ENCODE measurements at places on chromosomes 2 and 18.

GRCh38 chr2:109402980-109403840 lies 210.6 kb downstream of the SEPTIN10 start:
- no peak for DNase-seq

GRCh38 chr2:220847589-220847988 lies 724.5 kb downstream of the EPHA4 start:
- no peak for DNase-seq

- DNase-seq: no peak
These were observed 498.2 kb upstream of the PIK3C3 start for GRCh38 chr18:41456831-41457230.

DNA sequence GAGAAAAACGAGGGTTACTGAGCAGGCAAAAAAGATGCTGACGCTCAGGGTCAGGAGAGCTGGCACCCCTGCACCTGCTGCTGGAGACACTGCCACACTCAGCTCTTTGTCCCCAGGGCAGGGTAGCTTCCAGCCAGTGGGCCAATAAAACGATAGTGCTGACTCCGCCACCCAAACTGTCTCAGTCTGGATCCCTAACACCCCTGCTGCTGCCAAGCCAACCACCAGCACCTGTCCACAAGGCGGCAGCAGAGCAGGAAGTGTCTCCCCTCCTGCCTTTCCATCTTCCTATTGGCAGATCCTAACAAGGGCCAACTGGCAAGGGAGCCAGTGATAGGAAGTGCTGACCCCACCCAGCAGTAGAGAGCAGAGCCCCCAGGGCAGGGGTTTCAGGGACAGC lies 531.5 kb upstream of the SALL3 start:
- no peak for DNase-seq

DNA sequence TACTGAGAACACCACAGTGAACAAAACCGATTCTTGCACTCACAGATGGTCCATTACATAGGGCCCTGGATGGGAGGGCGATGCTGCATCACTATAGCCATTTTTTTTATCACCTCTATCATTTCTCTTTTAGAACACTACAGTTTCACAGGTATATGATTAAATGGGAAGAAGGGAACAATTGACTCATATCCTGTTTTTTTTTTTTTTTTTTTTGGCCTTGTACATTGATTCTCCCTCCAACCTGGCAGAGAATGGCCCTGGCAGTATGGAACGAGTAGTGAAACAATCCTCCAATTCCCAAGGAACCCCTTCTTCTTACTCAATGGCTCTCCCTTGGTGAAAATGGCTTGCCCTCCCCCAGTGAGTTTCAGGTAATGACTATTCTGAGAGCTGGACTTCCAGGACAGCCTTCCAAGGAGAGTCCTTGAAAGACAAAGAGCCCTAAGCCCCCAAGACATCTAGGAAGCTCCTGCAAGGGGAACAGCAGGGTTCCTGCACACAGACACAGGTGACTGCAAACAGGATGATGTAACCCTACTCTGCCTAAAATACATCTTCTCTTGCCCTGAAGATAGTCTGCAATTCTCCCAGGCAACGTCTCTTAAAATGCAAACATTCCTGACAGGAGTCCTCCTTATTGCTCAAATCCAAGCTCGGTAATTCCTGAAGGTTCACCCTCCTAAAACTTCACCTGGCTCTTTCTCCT lies 405.4 kb downstream of the SETBP1 start:
- DNase-seq: no peak

DNA sequence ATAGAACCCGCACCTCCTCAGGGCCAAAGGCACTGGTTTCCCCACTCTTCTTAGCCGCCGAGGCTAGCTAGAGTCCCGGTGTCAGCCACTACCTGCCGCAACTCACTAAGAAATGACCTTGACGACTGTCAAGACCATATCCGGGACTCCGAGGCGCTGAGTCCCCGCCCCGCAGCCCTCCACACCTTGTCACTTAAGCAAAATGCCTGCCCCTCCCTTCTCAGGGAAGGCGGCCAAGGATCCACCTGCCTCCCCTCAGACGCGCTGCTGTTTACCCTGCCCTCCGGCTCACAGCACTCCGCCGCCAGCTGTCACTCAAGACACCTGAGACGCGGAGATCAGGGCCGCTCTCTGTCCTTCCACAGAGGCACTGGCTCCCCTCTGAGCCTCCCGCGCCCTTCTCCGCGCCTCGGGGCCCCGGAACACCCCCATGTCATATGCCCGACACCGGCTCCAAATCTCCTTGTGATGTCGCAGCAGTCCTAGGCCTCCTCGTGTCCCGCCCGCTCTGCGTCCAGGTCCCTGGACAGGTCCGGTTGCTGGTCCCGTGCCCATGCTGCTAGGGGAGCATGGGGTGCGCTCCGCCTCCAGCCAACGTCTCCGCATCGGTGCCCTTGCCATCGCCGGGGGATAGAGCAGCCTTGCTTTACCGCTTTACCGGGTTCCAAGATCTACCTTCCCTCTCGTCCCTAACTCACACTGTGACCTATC lies 32.5 kb upstream of the REG3G start:
- no peak for DNase-seq

DNA sequence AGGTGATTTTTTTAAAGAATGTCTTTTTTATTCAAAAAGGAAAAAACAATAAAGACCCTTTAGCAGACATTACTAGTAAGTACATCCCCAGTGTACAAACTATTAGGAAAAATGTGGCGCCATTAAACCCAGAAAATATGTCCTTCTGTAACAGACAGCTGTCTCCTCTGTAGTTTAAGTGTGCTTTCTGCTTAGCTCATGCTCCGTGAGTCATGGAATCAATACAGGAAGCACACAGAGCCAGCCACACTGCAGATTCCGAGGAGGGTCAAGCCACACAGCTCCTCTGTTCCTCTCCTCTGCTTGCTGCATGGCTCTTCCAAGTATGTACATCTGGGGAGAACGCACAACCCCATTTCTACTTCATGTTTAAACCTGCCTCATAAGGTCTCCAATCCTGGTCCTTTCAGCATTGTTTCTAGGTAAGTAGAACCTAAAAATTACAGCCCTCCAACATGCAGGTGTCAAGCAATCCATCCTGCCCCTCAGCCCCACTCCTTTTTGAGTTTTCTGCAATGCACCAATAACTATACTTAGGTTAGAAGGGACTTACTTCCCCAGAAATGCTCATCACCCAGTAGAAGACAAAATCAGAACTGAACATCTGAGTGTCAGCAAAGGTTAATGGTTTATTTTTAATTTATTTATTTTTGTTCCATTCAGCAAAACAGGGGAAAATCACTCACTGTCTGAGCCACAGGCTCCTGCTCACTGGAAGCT lies 37.5 kb downstream of the ACVR1 start:
- no peak for DNase-seq

DNA sequence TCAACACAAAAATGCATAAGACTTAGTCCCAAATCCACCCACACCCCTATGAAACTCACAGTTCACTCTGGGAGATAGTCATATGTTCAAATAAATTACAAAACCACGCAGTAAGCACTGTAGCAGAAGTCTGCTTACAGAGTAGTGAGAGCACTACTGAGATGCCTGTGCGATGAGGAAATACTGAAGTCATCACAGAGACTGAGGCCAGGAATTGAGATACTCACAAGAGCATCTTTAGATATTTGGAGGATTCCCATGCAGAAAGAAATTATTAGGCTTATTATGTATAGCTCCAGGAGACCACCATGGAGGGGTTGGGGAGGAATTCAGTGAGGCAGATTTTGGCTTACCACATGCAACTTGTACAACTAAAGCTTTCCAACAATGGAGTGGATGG lies 82.3 kb downstream of the ANTXR1 start:
- DNase-seq: no peak

DNA sequence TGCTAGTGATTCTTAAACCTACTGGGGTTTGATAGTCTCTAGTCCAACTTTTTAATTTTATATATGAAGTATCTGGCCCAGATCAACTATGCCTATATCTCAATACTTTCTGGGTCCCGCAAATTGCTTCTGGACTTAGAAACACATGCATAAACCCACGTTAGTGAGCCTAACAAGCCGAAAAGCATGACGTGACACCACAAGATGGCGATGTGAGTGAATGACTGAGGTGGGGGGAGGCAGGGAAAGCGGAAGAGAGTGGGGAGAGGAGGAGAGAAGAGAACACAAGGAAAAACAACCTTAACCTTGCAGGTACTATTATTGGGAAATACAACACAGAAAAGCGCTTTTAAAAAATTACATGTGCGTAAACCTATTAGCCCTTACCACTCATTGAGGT lies 13.8 kb downstream of the PDIA6 start:
- no peak for DNase-seq

GRCh38 chr2:109463236-109463635 lies 150.5 kb downstream of the SEPTIN10 start:
- no peak for DNase-seq

DNA sequence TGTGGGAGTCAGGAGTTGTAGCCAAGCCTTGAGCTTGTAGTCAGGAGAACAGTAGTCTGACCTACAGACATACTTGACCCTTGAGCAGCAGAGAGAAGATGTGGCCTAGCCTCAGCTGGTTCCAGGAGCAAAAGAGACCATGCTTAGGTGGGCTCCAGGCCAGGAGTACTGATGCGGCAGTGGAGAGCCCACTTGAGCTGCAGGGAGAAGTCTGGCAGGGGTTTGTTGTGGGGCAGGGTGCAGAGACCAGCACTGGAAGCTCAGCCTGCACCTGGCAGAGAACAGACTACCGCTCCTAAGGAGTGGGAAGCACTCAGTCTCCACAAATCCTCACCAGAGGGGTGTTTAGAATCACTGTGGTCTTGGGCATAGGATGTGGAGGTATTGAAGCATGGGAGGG lies 197.9 kb downstream of the TPGS2 start:
- no peak for DNase-seq

DNA sequence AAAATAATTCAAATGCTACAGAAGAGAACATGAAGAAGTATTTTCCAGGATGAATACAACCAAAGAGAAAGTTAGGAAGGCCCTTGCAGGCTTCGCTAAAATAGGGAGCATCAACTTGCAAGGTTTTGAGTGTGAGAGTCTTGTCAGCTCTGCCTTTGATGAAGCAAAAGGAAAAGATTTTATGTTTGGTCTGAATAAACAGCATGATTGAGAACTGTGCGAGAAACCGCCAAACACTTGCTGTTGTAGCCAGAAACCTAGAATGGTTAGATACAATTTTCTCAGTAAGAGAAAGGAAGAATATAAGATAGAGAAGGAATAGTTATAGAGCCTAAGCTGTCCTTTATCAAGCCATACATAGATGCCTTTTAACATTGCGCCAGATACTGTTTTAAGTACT lies 163.6 kb downstream of the L3MBTL4 start:
- no peak for DNase-seq
